ENCODE measurements at places on chromosomes 3 and 15.

- no peak for DNase-seq
These were observed 22.6 kb upstream of the NEK10 start for GRCh38 chr3:27391796-27392195.

DNA sequence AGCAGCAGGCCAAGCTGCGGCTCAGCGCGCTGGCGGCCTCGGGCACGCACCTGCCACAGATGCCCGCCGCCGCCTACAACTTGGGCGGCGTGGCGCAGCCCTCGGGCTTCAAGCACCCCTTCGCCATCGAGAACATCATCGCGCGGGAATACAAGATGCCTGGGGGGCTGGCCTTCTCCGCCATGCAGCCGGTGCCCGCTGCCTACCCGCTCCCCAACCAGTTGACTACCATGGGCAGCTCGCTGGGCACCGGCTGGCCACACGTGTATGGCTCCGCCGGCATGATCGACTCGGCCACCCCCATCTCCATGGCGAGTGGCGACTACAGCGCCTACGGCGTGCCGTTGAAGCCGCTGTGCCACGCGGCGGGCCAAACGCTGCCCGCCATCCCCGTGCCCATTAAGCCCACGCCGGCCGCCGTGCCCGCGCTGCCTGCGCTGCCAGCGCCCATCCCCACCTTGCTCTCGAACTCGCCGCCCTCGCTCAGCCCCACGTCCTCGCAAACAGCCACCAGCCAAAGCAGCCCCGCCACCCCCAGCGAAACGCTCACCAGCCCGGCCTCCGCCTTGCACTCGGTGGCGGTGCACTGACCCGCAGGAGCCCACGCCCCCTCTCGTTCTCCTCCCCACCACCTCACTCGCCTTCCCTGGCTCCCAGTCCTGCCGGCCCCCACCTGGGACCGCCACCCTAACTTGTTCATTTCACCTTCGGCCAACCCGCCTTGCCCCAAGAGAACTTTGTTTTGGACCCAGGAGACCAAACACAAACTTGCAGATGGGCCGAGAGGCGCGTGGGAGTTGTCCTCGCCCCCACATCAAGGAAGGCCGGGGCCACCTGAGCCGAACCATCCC is 1.5 kb downstream of the FOXB1 start:
- no peak for DNase-seq

GRCh38 chr15:60544581-60545264 is 65.8 kb upstream of the ICE2 start:
- no peak for DNase-seq

GRCh38 chr3:66139415-66139814 is 81.4 kb upstream of the SLC25A26 start:
- no peak for DNase-seq

DNA sequence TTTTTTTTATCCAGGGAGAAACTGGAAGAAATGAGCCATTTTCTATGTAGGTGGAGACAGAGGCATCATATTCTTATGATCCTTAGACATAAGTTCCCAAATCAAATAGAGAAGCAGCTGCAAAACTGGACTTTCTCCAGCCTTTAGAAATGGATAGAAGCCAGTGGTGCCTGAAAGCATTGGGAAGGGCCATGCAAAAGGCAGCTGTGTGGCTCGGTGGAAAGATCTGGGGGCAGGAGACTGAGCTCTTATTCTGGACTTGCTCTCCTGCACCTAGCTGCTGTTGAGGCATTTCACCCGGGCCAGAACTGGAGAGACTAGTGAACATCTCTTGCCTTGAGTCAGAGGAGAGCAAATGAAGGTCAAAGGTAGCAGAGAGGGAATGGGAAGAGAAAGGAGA is 73.1 kb downstream of the TFG start:
- DNase-seq: no peak

DNA sequence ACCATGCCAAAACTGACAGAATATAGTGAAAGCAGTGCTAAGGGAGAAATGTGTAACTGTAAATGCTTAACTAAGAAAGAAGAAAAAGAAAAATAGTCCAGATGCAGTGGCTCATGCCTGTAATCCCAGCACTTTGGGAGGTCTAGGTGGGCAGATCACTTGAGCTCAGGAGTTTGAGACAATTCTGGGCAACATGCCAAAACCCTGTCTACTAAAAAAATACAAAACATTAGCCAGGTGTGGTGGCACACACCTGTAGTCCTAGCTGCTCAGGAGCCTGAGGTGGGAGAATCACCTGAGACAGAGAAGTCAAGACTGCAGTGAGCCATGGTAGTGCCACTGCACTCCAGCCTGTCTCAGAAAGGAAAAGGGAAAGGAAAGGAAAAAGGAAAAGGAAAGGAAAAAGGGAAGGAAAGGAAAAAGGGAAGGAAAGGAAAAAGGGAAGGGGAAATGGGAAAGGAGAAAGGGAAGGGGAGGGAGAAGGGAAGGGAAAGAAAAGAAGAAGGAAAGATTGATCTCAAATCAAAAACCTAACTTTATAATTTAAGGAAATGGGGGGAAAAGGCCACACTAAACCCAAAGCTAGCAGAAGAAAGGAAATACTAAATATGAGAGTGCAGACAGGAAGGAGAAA is 20.3 kb downstream of the C3orf33 start:
- DNase-seq: no peak

GRCh38 chr15:33204926-33205325 is 10.4 kb upstream of the FMN1 start:
- DNase-seq: no peak

GRCh38 chr3:192870822-192871221 is 46.8 kb downstream of the MB21D2 start:
- no peak for DNase-seq

DNA sequence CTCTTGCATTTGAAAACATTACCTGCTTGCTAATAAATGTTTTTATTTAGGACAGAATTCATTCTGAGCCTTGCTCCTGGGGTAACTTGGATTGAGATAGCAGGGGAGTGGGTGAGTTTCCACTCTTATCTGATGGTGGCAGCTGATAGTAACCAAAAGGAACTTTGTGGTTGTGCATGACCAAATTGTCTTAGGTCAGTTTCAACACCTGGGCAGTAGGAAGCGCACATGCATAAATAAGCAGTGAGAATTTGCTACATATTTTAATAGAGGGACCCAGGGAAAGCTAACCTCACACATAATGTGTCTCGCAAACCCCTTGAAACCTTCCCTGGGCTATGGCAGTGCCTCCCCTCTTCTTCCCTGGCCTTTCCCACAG is 65.4 kb upstream of the XCR1 start:
- DNase-seq: no peak

- no peak for DNase-seq
These were observed 61.8 kb downstream of the GLDN start for GRCh38 chr15:51403072-51403878.

DNA sequence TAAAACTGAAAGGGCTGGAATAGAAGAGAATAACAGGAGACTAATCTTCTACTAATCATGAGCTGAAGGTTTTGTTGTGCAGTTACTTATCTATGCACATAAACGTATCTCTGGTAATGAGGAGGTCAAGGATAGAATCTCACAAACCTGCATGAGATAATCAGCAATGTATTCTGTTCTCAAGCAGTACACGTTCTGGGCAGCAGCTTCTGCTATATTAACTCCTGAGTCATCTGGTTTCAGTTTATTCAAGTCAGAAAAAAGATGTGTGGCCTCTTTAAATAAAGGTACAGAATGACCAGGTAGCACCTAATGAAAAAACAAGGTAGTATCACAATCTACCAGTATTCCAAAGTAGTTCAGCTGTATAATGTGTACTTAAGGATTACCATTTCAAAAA is 34.9 kb downstream of the CDV3 start:
- DNase-seq: no peak

DNA sequence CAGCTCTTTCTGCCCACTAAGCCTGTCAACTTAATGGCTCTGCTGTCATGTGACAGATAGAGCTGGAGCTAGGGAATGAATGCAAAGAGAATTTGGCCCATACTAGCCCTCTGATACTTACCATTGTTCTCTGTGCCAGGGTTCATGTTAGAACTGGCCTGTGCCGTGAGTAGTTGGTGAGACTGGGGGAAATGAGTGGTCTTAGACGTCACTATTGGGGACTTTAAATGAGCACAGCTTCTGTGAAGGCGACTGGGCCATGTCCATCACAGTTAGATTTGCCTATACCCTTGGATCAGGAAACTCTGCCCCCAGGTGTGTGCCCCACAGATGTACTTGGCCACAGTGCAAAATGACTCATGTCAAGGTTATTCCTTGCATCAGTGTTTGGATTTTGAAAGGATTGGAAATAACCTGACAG is 124.9 kb downstream of the PTPRG start:
- no peak for DNase-seq

- DNase-seq: peak; percentile 48
These were observed 59.9 kb downstream of the ZNF621 start for GRCh38 chr3:40584625-40585189.

- no peak for DNase-seq
These were observed 311.5 kb downstream of the EDEM1 start for GRCh38 chr3:5498981-5499380.

- DNase-seq: no peak
These were observed 69.1 kb downstream of the MB21D2 start for GRCh38 chr3:192848371-192849233.

- no peak for DNase-seq
These were observed 1.7 kb downstream of the CHRD start for GRCh38 chr3:184381261-184382224.

DNA sequence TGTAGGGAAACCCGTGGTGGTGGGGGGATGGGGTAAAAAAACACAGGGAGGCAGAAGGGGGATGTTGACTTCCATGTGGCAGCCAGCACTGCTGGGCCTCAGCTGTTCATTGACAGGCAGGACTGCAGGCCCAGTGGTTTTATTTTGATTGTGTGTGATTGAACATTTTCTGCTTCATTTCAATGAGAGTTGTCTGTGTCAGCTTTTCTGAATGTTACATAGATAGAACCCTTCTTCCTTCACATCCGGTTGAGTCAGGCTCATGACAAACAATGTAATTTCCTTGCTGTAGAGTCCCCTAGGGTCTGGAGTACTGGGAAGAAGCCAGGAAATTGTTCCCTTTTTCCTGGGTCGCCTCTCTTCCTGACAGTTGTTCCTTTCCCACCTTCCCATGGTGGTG is 8.2 kb upstream of the RPP25 start:
- no peak for DNase-seq
